ENCODE measurements at places on chromosomes 5 and 9.

GRCh38 chr9:70556771-70557170 is 142.3 kb upstream of the KLF9 start:
- no peak for DNase-seq

DNA sequence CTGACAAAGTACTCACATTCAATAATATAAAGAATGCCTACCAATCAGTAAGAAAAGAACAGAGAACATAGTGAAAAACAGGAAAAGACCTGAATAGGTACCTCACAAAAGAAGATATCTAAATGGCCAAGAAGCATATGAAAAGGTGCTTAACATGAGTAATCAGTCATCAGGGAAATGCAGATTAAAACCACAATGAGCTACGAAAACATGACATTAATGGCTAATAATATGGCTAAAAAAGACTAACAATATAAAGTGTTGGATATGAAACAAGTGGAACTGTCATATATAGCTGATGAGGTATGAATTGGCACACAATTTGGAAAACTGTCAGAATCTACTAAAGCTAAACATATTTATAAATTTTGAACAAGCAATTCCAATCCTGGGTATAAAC is 18.9 kb downstream of the DENND1A start:
- no peak for DNase-seq

- no peak for DNase-seq
Observed at GRCh38 chr9:99607842-99608448, 213.7 kb upstream of the NR4A3 start.

GRCh38 chr5:110727025-110727314 is 499 bp upstream of the TMEM232 start:
- DNase-seq: no peak

DNA sequence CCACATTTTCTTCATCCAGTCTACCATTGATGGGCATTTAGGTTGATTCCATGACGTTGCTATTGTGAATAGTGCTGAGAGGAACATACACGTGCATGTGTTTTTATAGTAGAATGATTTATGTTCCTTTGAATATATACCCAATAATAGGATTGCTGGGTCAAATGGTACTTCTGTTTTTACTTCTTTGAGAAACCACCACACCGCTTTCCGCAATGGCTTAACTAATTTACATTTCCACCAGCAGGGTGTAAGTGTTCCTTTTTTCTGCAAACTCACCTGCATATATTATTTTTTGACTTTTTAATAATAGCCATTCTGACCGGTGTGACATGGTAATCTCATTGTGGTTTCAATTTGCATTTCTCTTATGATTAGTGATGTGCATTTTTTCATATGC is 82.2 kb upstream of the RFX3 start:
- DNase-seq: no peak

DNA sequence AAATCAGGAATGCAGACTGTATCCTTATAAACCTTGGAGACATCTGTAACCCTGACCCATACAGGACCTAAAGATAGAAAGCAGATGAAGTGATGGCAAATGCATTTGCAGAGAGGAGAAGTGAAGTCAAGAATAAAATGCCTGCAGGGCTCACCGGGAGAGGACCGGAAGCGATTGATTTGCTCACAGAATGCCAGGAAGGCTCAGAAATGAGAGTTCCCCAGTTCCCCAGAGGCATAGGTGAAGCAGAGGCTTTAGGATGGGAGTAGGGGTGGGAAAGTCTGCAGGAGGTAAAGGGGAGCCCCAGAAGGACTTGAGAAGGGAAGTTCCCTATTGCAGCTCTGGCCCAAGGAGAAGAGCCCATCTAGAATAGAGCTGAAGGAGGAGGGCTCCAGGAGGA is 63.9 kb upstream of the TNFAIP8 start:
- no peak for DNase-seq

DNA sequence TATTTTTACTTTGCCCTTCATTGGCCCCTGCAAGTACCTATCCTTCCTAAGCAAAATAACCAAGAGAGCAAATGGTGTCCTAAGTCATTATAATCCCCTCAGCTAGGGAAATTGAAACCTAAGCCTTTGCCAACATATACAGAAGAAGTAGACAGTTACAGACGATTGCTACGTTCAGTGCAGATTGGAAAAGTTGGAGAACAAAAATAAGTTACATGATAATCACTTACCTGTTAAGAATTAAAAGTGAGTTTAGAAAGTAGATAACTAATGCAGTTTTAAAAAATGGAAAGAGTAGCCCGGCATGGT is 244.8 kb downstream of the MPDZ start:
- DNase-seq: no peak

- no peak for DNase-seq
Observed at GRCh38 chr9:13513716-13514444, 234.4 kb upstream of the MPDZ start.

- no peak for DNase-seq
Observed at GRCh38 chr9:131235480-131235851, 40.8 kb downstream of the FAM78A start.

- peak; percentile 19 for DNase-seq
Observed at GRCh38 chr9:35954942-35955546, 2.9 kb downstream of the OR2S2 start.

DNA sequence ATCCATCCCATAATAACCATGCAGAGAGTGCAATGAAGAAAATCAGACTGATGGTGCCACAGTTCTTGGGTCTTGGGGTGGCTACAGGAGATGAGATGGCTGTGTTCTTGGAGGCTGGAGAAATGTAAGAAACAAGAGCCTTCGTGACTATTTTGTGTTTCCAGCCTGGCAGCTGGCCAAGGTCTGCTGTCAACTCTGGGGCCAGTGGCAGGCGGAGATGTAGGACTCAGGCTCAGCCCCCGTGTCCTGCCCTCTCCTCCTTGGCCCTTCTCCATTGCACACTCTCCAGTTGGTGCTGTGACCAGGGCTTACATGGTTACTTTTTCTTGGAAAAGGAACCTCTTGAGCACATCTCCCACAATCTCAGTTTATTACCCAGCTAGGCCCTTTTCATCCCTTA is 235.4 kb downstream of the DMRT2 start:
- no peak for DNase-seq

GRCh38 chr9:95771556-95772246 is 103.8 kb upstream of the ERCC6L2 start:
- DNase-seq: no peak

DNA sequence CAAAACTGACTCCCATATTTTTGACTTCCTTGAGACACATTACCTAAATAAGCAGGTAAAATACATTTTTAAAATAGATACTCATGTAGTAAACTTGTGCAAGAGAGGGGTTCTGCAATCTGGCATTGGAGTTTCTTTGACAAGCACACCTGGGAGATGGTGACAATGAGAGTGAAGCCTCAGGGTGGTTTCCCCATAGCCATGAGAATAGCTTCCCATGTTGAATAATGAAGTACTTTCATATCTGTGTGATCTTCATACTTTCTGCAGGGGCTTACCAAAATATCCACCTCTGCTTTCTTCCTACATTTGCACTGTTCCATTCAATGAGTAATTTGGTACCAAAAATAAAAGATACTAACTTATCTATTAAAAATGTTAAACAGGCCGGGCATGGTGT is 44.7 kb upstream of the VCAN start:
- no peak for DNase-seq

DNA sequence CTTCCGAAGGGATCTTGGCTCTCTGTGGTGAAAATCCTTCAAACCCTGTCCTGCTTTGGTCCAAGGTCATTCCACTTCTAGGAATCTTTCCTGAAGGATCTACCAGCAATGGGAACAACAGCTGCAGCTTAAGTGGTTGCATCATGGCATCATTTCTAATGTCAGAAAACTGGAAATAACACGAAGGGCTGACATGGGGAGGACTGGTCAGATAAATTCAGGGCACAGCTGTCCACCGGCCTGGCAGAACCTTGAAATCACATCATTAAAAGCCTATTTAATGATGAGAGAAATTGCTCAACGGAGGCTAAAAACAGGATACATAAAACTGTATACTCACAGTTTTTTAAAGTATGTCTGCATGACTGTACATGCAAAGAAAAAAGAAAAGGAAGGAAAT is 28.3 kb downstream of the OLFML2A start:
- no peak for DNase-seq

GRCh38 chr5:160339406-160340130 is 27.2 kb upstream of the CCNJL start:
- no peak for DNase-seq

- DNase-seq: no peak
Observed at GRCh38 chr5:83517072-83517687, 45.6 kb downstream of the VCAN start.

- no peak for DNase-seq
Observed at GRCh38 chr5:111840036-111840674, 83.2 kb upstream of the NREP start.

GRCh38 chr5:134541736-134542376 is 16.4 kb downstream of the JADE2 start:
- no peak for DNase-seq

GRCh38 chr9:133575186-133576030 is 33.8 kb downstream of the FAM163B start:
- DNase-seq: no peak

- DNase-seq: no peak
Observed at GRCh38 chr5:124628721-124629596, 117.5 kb downstream of the ZNF608 start.

DNA sequence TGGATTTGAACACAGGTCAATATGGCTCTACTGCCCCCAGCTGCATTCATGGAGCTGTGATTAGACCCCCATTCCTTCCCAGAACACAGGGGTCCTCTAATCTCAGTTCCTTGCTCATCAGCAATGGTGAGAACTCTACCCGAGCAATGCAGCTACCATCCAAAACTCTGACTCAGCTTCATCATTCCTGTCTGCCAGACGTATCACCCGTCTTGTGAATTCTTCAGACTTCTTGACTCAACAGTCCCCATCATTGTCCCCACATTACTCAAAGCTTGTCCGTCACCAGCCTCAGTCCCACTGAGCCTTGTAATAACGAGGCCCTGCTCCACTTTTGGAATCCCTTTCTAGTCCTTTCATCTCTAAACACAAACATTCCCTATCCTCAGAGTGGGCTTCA is 36.3 kb upstream of the STX17 start:
- DNase-seq: no peak

DNA sequence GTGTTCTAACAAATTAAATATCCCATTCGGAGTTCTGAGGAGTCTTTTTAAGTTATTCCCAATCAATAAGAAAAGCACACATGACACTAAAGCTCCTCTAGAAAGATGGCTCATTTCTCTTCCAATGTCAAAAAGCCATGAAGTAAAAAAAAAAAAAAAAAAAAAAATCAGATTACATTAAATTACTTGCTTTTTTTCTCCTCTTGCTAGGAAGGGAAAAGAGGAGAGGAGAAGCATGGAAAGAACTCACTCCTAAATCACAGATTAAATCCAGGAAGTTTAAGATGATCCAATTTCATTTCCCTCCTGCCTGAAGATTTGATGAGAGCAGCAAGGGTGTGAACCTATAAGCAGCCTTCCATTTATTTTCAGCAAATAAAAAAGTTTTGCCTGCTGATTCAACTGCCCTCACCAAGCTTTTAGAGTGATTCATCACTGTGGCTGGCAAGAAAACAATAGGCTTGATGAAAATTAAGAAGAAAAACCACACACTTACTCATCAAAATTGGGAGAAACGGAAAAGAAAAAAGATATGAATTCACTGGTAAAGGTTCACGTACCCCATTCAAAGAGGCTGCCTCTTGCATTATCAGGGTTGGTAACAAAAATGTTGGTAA is 19.7 kb downstream of the MYO10 start:
- DNase-seq: no peak

DNA sequence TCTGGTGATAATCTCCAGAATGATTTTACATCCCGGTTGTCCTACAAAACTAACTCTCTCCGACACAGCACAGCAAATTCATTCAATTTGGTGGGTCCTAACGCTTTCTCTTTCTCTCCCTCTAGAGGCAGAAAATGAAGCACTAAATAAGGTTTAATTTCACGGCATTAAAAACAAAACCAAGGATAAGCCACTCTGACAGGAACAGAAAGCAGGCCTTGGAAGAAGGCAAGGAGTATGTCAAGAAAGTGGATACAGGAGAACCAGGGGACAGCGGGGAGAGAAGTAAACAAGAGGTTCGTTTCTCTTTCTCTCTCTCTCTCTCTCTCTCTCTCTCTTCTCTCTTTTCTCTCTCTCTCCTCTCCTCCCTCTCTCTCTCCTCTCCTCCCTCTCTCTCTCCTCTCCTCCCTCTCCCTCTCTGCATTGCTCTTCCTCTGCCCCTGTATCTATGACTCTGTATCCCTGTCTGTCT is 49.8 kb downstream of the EBF1 start:
- DNase-seq: no peak

DNA sequence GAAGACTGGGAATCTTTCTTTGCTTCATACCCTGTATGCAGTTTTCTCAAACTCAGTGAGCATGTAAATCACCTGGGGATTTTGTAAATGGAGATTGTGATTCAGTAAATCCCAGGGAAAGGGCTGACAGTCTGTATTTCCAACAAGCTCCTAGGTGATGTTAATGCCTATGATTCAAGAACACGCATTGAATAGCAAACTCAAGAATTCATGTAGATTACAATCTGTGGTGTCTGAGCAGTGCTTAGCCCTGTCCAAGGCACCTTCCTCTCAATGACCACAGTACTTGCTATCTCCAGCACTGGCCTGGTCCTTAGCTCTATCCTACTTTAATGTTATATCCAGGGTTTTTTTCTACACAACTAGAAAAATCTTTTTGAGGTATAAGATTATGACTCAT is 721.4 kb upstream of the MEF2C start:
- no peak for DNase-seq

DNA sequence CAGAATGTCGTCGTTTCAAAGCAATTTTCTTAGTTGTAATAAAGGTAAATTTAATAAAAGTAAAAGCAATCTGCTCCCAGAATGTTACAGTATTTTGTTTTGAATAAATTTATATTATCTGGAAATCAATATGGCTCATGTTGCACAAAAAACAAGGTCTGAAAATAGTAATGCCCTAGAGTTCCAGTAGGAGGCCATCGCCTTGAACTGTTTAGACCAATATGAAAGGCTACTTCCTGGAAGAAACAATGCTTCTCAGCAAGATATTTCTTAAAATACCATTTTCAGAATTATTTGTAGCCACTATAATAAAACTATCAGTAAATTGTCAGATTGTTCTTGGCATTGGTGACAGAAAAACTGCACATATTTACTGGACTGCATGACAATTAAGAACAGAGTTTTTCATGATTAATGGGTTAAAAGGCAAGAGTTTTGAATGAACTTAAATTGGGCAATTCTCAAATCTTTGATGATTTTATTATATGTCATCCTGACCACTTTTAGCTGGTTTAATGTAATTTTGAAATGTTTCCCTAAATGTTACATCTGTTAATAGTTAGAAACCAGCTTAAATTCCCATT is 153.2 kb downstream of the COMMD10 start:
- no peak for DNase-seq

DNA sequence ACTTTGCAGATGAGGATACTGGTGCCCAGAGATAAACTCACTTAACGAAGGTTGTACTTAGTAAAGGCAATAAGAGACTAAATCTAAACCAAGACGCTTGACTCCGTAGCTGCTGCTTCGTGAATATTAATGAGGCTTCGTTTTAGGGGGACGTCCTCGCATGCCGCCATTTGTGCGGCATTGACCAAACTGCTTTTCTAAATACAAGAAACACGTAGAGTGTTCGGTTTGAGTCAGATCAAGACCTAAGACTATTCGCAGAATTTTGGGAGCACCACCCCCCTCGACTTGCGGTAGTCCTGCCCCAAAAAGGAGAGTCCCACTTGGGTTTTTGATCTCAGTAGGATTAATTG is 1.1 kb downstream of the NPM1 start:
- DNase-seq: no peak

- no peak for DNase-seq
Observed at GRCh38 chr9:79662537-79662956, 90.8 kb downstream of the TLE4 start.

- DNase-seq: no peak
Observed at GRCh38 chr9:95729669-95730368, 145.7 kb upstream of the ERCC6L2 start.

GRCh38 chr5:9596171-9596780 is 33.9 kb downstream of the TAS2R1 start:
- no peak for DNase-seq

Data from substantia nigra (tissue), 51 donors.